SHP77 (cell line): ENCODE measurements at places on chromosomes 6 and 20.

DNA sequence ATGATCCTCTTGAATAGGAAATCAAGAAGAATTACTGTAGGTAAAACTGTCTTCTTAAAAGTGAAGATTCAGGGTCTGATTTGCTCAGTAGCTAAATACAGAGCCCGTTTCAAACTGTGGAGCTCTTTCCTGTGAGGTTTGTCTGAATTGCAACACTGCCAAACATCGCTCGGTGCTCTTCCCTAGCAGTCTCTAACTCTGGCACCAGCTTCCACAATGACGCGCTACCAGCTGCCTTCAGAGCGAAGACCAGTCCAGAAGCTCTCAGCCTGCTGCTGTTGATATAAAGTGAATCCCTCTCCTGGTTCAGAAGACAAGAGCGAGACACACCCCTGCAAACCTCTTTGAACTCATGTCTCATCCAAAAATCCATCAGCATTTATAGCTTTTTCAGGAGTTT, 447.0 kb downstream of the LMBRD1 start:
- DNase-seq = peak; percentile 58

DNA sequence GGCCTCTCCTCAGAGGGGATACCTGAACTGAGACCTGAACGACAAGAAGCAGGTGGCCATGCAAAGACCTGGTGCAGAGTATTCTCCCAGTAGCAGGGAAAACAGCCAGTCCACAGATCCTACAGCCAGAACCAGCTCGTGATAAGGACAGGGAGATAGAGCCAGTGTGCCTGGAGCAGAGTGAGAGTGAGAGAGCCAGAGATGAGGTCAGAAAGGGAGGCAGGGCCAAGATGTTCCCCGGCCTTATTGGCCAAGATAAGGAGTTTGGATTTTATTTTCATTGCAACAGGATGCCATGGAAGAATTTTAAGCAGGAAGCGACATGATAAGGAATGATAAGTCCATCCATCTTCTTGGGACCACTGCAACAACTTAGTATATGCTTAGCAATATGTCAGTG, 111.8 kb downstream of the UBE3D start:
- no peak for DNase-seq

DNA sequence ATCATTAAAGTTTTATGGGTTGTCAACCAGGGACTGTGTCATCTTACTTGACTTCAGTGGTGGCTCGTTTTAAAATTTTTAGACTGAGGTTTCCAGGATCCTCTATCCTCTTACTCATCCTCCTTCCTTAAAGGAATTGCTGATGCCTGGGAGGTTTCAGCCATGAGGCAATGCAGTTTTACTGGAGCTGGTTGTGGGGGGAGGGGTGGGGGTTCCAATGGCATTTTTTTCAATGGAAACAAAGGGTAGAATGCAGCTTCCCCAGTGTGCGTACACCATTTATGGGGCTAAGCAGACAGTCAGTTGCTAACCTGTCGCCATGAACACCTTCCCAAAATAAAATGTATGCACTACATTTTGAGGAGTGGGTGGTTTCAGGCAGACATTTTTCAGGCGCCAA, 88.0 kb downstream of the METTL24 start:
- DNase-seq = no peak

GRCh38 chr20:25984933-25985332, 288.3 kb upstream of the ZNF337 start:
- DNase-seq = peak; percentile 17

DNA sequence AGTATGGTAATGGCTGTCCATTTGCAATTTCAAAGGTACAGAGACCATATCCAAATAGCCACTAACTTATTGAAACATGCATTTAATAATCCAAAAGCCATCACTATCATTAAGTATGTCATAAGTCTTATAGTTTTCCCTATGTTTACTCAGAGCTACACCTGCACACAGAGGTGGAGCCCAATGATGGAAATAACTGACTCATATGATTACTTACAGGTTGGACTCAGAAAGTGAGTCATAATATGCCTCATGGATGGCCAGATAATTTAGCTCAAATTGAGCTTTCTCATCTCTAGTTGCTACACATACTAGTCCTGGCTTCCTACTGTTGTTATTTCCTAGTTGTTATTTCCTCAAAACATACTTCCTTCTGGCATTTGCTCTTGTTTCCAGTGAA, 104.4 kb upstream of the KHDRBS2 start:
- no peak for DNase-seq

DNA sequence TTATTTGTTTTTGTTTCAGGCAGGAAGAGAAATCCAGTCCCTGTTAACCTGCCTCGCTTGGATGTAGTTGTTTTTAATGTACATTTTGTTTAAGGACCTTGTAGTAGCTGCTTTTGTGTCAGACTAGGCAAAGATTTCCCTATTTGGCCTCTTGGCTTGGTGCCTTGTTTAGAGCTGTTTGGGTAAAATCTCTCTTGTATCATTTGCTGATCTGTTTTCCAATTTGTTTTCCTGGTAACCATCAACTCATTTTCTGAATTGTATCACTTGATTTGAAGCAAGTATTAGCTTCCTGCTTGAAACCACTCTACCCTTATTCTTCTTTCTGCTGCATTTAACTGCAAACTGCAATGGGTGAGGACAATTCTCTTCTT, 160.7 kb downstream of the ZFAND3 start:
- DNase-seq = no peak

GRCh38 chr6:17032988-17033634, 68.7 kb upstream of the STMND1 start:
- no peak for DNase-seq

DNA sequence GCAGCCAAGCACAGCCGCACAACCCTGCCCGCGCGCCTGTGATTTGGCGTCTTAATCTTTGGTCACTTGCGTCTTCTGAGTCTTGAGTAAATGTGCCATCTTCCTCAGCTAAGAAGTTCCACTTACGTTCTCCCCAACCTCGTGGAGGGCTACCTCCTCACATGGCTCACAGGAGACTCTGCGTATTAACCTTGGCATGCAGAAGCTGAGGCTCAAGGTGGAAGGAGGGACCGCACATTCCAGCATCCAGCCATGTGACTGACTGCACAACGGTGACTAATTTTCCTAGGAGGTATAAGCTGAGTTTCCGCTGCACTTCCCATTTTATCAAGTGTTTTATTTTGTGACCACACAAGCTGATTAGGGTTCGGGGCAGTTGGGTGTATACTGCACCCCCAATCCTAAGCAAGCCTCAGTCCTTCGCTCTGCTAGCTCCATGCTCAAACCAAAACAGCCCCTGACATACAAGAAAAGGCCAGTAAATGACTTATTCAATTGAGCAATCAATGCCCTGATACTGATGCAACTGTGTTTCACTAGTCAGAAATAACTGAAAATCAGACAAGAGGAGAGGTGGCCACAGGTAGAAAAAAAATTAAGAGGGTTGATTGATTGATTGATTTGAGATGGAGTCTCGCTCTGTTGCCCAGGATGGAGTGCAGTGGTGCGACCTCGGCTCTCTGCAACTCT, 7.0 kb downstream of the BEND3 start:
- DNase-seq = no peak

GRCh38 chr6:5899216-5900045, 107.3 kb downstream of the NRN1 start:
- no peak for DNase-seq

GRCh38 chr20:16539280-16540021, 33.8 kb downstream of the KIF16B start:
- DNase-seq = no peak

GRCh38 chr20:23063168-23063567, 13.7 kb upstream of the THBD start:
- DNase-seq = no peak

- no peak for DNase-seq
These were observed 99.9 kb upstream of the PMEPA1 start for GRCh38 chr20:57809661-57810172.

DNA sequence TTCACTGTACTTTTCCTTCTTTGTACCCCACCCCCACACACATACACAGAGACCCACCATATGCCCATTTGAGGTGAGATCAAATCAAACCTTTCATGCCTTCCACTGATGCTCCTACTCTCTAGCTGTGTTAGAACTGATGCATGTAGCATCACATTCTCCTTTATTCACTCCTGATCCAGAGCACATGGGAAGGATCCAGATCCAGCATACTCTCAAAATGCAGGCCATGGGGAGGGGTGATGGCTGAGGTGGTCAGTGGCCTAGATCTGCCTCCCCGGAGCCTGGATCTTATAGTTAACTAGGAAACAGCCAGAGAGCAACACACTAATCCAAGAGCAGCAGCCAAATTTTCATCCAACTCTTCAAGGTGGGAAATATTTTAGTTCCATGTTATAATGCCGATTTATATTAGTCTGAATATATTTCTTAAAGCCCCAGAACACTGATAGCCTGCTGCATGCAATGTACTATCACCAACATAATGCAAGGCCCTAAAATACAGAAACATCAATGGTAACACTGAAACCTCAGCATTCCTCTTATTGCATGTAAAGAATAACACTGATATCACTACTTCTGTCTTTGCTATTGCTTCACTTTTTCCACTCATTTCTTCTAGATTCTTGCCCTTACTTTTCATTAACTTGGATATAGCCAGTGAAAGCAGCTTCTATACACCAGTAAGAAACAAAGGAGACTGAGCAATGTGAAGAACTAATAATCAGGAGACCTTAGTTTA, 126.8 kb upstream of the BEND6 start:
- no peak for DNase-seq

GRCh38 chr20:25219365-25219764, 23.9 kb downstream of the ENTPD6 start:
- no peak for DNase-seq

DNA sequence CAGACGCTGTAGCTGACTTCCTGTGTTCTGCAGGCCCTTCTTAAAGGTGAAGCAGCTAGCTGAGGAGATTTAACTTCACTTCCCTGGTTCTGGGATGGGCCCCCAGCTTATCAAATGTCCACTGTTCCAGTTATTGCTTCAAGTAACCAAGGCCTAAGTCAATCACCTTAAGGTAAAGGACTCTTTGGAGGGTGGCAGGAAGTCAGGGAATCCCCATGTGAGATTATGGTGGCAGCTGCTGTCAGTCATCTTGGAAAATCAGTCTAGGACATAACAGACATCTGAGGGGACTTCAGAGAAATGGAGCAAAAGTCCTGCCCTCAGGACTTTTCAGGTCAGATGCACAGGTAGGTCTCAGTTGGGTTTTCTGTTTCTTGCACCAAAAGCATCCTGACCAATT, 3.8 kb downstream of the ELOVL5 start:
- no peak for DNase-seq

DNA sequence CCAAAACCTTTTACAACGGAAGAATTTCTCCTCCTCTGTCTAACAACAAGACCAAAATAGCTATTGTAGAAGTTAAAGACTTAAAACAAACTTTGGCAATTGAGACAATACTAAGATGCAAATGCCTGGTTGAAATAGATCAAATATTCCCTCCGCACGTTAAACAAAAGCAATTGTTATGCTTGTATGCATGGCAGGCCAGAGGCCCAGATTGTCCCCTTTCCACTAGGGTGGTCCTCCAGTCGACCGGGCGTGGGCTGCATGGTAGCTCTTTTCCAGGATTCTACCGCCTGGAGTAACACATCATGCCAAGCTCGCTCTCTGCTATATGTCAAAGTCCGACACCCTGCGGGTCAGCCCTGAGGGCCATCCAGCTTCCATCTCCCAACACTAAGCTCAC, 234.7 kb downstream of the RNGTT start:
- DNase-seq = no peak

DNA sequence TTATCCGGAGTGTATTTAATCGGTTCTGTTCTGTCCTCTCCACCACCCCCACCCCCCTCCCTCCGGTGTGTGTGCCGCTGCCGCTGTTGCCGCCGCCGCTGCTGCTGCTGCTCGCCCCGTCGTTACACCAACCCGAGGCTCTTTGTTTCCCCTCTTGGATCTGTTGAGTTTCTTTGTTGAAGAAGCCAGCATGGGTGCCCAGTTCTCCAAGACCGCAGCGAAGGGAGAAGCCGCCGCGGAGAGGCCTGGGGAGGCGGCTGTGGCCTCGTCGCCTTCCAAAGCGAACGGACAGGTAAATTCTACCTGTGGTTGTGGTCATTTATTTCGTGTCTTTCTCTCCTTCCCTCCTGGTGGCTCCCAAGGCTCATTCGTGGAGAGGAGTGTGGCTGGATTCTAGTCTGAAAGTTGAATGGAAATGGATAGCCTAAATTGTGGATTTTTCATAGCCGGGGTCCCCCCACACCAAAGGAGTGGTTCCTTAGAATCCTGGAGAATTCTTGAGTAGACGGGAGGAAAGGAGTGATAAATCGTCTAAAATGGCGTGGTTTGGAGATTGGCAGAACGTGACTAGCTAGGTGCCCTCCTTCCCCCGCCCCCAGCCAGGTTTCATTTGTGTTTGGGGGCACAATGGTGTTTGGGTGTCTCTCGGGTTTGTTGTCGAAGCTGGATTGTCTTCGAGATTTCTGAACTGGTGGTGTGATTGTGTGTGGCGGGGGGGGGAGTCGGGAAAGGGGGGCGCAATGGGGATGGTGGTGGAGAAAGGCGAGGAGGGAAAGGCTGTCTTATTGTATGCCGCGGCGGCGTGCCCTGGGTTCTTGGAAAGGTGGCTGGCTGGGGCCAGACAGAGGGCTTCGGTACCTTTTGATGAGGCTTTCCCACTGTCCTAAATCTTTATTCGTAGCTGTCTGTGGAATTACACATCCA, 673 bp downstream of the MARCKS start:
- DNase-seq = peak; percentile 11

GRCh38 chr6:152117156-152118133, 310.0 kb downstream of the ESR1 start:
- DNase-seq = no peak

DNA sequence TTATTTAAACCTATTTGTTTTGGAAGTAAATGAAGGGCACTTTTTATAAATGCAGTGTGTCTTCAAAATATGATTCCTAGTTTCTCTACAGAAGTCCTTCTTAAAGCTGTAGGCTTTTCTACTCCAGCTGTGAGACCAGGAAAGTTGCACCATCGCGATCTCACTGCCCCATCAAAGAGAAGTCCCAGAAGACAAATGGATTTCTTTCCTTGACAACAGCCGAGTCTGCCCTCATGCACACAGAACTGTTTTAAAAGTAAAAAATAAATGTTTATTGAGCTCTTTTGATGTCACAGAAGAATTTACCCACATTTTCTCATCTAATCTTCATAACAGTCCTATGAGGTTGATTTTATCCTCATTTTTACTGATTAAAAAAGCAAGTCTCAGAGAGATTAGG, 324.4 kb upstream of the NT5E start:
- no peak for DNase-seq

- no peak for DNase-seq
These were observed 34.2 kb downstream of the MYLIP start for GRCh38 chr6:16163066-16163465.

DNA sequence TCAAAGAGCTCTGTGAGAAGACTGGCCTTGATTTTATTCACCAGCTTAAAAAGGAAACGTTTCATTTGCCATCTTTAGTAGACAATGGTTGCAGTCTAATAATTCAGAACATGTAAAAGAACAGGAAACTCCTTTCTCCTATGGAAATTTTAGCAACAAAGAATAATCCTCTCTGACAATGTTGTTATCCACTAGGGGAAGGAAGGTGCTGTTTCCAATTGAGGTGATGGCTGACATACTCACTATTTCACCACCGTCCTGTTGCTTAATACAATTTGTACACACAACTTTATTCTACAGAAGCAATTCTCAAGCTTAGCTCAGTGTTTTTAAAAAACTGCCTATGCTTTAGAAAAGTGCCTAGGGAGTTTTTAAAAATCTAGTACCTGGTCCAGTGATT, 192.7 kb downstream of the ARHGAP18 start:
- no peak for DNase-seq

GRCh38 chr6:163175301-163175700, 239.2 kb upstream of the QKI start:
- no peak for DNase-seq

- peak; percentile 76 for DNase-seq
These were observed 8.6 kb upstream of the YTHDF1 start for GRCh38 chr20:63224412-63225081.
